CD4-positive, alpha-beta T cell treated with Interleukin-12 subunit alpha and Interleukin-12 subunit beta, for 1 hour (primary cell): ENCODE measurements at places on chromosomes 4 and X.

DNA sequence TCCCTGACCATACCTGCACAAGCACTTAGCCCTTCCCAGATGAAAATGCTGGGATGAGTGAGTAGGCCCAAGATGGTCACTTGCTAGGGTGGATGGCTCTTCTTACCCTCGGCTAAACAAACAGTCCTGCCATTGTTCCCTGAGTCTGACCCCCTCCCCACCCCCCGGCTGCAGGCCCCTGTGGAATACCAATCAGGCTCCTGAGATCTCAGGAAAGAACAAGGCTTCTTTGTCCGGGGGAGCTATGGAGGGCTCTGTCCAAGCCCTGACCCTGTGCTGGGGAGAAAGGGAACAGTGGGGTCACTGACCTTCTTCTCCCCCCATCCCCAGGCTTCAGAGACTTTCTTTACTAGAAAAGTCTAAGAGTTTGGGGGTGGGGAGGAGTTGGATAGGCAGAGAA, 6.0 kb downstream of the PLP1 start:
- DNase-seq = no peak

- DNase-seq = no peak
Observed at GRCh38 chrX:9207142-9207541, 173.2 kb upstream of the FAM9B start.

DNA sequence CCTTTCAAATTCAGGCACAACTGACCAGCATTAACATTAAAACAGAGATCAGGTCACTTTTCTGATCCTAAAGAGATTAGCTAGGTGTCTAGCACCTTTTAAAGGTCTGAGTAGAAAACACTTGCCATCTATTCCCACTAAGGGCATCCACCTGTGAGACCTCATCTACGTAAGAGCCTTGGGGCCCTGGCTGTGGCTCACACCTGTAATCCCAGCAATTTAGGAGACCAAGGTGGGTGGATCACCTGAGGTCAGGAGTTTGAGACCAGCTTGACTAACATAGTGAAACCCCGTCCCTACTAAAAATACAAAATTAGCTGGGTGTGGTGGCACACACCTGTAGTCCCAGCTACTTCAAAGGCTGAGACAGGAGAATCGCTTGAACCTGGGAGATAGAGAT, 11.8 kb downstream of the TBC1D9 start:
- no peak for DNase-seq

GRCh38 chr4:82706349-82707000, 92.1 kb downstream of the SCD5 start:
- no peak for DNase-seq

DNA sequence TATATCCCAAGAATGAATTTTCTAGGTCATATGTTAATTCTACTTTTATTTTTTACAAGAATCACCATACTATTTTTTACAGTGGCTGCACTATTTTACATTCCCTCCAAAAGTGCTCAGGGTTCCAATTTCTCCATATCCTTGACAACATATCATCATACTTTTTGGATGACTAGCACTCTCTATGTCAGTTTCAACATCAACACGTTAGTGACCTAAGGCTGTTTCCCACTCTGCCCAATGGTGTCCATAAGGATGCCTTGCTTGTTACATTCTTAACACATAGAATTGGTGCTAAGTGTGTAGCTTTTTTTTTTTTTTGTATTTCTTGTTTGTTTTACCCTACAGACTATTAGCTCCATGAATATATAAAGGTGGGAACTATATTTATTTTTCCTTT, 175.4 kb downstream of the PCDH10 start:
- no peak for DNase-seq

GRCh38 chr4:165634766-165635165, 238.3 kb upstream of the TLL1 start:
- DNase-seq = no peak

DNA sequence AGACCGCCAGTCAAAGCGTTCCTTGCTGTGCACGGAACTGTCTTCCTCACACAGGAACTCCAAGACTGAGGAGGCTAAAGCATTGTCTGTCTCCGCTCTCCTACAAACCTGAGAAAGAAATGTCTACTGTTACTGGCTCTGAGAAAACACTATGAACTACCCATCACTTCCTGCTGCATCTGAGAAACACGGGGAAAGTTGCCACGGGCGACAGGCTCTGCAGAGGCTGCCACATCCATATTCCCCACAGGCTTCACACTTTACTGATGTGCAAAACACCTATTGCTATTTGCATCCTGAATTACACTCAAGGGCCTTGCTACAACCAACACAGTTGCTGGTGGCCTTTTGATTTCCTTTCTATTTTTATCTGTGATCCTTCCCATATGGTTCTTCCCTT, 59.0 kb downstream of the AFAP1 start:
- no peak for DNase-seq

- DNase-seq = no peak
Observed at GRCh38 chrX:18490806-18491555, 65.6 kb downstream of the CDKL5 start.

- no peak for DNase-seq
Observed at GRCh38 chr4:139461022-139461628, 7.2 kb downstream of the RAB33B start.

GRCh38 chr4:4624276-4624897, 82.5 kb upstream of the STX18 start:
- DNase-seq = no peak

GRCh38 chr4:69584135-69584534, 55.3 kb downstream of the UGT2A2 start:
- no peak for DNase-seq

- no peak for DNase-seq
Observed at GRCh38 chrX:152905081-152905420, 7.2 kb downstream of the ZNF185 start.

GRCh38 chr4:3249711-3250437, 915 bp downstream of the MSANTD1 start:
- no peak for DNase-seq

DNA sequence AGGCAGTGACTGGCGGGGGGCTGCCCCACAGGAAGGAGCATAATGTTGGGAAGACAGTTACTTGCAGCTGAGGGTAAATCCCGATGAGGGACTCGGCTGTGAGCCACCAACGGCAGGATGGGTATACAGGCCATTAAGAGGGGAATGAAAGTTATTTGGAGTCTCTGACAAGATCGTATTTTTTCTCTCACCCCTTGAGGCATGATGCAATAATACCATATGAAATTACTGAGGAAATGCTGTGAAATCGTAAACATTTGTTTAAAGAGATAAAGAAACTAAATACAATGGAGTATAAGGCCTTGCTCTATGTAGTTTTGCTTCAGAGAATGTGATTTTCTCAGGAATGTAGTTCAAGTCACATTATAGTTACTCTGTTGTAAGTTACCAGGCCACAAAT, 12.7 kb downstream of the IL1RAPL1 start:
- no peak for DNase-seq

GRCh38 chr4:15370296-15370695, 57.5 kb upstream of the C1QTNF7 start:
- DNase-seq = no peak

DNA sequence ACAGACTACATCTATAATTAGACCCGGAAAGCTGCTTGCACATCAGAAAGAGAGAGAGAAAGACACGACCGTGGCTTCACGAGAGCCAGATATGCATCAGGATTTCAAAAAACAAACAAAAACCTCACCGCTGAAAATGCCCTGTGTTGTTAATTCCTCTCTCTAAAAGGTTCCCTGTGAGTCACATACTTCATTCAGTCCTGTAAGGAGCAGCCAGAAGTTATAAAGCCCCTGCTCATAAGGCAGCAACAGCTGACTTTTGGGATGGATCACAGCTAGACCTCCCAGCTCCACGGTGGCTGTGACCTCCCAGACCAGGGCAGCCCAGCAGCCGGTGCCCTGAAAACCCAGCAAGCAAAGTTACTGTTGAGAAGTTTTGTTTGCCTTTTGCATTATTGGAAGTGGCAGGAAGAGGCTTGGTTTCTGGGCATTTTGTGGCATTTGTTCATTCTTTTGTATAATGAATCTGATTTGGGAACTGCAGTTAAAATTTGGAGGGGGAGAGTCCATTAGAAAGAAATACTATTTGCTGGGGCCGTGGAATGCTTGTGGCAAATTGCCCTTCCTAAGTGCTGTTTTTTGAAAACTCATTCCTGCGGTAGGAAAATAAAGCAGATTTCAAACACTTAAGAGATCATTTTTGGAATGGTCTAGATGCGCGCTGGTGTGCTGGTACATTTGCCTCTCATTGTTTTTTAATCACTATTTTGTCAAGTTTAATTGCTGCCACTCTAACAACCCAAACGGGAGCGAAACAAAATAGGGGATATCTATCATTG, 520.4 kb downstream of the BCOR start:
- DNase-seq = no peak

DNA sequence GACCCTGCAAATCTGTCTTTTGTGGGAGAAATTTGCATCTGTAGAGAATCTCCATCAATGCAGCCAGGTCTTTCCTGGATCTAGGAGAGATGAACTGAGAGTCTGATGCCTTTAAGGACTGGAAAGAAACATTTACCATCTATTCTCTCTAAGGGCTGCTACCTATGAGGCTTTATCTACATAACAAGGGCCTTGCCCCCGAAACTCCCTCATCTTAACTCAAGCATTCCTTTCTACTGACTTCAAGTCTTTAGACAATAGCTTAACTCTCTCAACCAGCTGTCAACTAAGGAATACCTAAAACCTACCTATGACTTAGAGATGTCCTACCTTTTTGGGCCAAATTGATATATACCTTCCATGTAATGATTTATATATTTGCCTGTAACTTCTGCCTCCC, 32.1 kb downstream of the MAGEB17 start:
- no peak for DNase-seq

DNA sequence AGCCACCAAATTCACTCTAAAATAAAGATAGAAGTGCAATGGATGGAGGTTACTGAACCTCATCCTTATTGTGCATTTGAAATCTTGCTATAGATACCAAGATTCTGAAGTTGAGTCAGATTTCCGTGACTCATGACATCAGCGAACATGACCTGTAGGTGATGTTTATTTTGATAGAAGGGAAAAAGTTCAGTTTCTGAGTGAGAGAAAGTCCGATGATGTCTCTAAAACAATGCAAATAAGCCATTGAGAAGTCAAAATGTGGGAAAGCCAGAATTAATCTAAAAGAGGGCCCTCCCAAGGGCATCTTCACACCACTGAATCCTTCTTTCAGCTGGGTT, 20.0 kb downstream of the PHOX2B start:
- DNase-seq = no peak

GRCh38 chrX:155179346-155179997, 36.8 kb upstream of the VBP1 start:
- peak; percentile 2 for DNase-seq

DNA sequence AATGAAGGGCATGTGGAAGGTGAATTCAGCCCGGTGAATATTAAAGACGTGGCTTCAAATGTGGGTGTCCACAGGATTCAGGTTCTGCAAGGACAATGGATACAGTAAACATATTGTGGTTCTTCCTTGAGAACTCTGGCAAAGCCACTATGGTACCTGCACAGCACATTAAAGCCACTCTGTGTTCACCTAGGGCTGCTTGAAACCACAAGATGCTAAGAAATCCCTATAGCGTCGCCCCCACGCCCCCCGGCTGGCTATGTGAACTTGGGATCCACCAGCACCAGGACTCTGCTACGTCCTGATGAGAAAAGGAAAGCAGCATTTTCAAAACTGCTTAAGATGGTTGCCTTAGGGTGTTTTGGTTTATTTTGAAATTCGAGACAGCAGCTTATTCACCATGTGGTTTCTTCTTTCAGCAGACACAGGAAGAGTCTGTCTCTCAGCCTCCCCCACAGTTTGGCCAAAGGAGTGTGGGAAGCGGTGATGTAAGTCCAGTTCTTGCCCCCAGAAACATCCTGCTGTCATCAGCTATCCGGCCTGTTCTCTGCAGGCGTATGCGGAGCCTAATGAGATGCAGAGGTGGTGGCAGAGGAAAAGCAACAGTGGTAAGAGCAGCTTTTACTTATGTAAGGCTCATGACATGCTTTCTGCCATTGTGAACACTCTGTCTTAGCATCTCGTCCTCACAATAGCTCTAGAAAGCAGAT, 111.5 kb downstream of the AFAP1 start:
- peak; percentile 80 for DNase-seq

GRCh38 chr4:140331245-140331644, 42.2 kb upstream of the SCOC start:
- no peak for DNase-seq

DNA sequence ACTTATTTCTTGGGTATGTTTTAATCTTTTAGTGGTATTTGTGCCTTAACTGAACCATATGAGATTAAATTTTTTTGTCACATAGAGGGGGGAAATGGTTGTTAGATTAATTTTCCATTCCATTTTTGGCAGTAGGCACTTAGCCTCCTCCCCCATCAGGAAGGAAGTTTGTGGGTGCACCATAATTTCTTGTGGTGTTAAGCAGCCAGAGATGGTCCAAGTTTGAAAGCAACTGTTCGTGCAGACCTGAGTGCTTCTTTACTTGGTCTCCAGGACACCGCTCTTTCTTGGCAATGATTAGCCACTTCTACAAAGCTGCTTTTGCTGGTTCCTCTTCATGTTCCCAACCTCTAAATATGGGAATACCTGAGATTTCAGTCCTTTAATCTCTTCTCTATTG, 92.7 kb upstream of the RPL34 start:
- peak; percentile 46 for DNase-seq

- no peak for DNase-seq
Observed at GRCh38 chr4:64079316-64079715, 329.9 kb downstream of the TECRL start.

GRCh38 chr4:173573286-173573685, 43.3 kb upstream of the HAND2 start:
- DNase-seq = no peak

GRCh38 chrX:95754411-95754810, 930.2 kb upstream of the DIAPH2 start:
- DNase-seq = no peak

- DNase-seq = no peak
Observed at GRCh38 chr4:145493166-145493565, 11.5 kb downstream of the SMAD1 start.
